ENCODE measurements at places on chromosomes 2 and 18. TPM values are rescaled to one million over a fixed set of nuclear protein-coding genes. Genes with fewer than 3 reads are reported as not detected.

DNA sequence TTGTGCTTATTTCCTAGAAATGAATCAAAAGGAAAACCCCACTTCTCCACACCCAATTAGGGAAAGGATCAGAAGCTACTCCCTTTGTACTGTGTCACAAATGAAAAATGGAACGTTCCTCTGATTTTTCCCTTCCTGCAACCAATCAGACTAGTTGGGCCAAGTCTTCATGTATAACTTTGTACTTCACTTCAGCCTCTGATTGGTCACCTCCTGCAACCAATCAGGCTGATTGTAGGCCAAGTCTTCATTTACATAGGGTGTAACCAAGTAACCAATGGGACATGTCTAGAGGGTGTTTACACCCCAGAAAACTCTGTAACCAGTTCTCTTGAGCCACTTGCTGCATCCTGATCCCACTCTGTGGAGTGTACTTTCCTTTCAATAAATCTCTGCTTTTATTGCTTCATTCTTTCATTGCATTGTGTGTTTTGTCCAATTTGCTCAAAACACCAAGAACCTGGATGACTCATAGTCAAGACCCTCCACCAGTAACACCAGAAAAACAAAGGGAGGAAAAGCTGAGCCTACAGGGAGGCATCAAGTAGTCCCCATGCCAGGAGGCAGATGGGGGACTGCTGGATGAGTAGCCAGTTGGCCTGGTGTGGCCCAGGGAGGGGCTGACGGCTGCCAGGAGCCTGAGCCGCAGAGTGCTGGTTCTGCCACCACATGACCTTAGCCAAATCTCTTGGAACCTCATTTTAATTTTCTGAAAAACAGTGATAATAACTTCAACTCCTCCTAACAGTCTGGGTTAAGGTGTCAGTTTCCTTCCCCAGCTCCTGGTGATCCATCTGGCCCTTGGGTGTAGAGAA lies 46.1 kb downstream of the SOWAHC start:
- H3K27me3 ChIP-seq: peaks cover 26% of the 10 kb centered on the region
- H3K36me3 ChIP-seq: no peaks in the 10 kb centered on the region
- no peak overlapping the region for H3K4me3 ChIP-seq
- no peaks in the 10 kb centered on the region for H3K4me1 ChIP-seq
- no peak for DNase-seq

- H3K36me3 ChIP-seq: no peaks in the 10 kb centered on the region
- H3K4me3 ChIP-seq: no peak overlapping the region
- no peaks in the 10 kb centered on the region for H3K4me1 ChIP-seq
- no peak for DNase-seq
- H3K27me3 ChIP-seq: no peaks in the 10 kb centered on the region
These were observed 818.6 kb upstream of the RAB6C start for GRCh38 chr2:129160879-129161278.

GRCh38 chr18:76859474-76860339 lies 37.4 kb downstream of the ZNF236 start:
- peak; percentile 66 for DNase-seq
- H3K27me3 ChIP-seq: no peaks in the 10 kb centered on the region
- peak overlapping the region; percentile 91 for H3K27ac ChIP-seq
- peaks cover 46% of the 10 kb centered on the region for H3K4me1 ChIP-seq
- peak overlapping the region; percentile 77 for H3K4me3 ChIP-seq

PDE11A gene
- total RNA-seq: not detected

DNA sequence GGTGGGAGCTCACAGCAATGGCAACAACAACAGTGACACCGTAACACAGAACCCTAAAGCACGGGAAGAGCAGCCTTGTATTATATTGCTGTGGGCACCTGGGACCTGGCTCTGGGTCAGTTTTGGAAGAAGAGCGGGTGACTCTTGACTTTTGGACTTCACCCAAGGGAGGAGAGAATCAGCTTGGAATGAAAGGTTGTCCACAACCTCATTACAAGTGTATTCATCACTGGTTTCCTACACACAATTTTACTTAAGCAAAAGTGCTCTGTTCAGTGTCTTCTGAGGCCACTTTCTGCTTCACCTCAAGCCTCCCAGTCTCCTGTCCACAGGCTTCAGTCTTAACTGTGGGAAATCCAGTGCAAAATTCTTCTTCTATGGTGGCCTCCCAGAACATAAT lies 263.8 kb downstream of the KCNE4 start:
- DNase-seq: no peak
- H3K27ac ChIP-seq: no peak overlapping the region
- H3K4me3 ChIP-seq: no peak overlapping the region
- H3K4me1 ChIP-seq: no peaks in the 10 kb centered on the region

ALKAL2 gene
- 0.36 TPM for total RNA-seq

OSR1 gene
- total RNA-seq: not detected

- no peaks in the 10 kb centered on the region for H3K27me3 ChIP-seq
- peaks cover 44% of the 10 kb centered on the region for H3K4me1 ChIP-seq
- no peak overlapping the region for H3K27ac ChIP-seq
- no peak for DNase-seq
- H3K36me3 ChIP-seq: no peaks in the 10 kb centered on the region
These were observed 42.7 kb downstream of the ZNF516 start for GRCh38 chr18:76452357-76452756.

PAX8 gene
- 4.3 TPM for total RNA-seq

SPC25 gene
- total RNA-seq: 25.2 TPM

IL1R2 gene
- 11.0 TPM for total RNA-seq

DNA sequence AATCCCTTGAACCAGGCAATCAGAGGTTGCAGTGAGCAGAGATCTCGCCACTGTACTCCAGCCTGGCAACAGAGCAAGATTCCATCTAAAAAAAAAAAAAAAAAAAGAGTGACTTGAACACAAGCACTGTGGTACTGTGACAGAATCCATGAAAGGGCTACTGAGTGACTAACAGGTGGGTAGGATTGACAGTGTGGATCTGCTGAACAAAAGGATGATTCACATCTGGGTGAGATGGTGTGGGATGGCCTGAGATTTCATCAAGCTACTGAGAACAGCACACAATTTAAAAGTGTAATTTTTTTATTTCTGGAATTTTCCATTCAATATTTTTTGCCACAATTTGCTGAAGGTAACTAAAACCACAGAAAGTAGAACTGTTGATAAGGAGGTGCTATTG lies 13.3 kb upstream of the SP3 start:
- peak; percentile 27 for DNase-seq
- peak overlapping the region; percentile 21 for H3K27ac ChIP-seq
- peaks cover 7% of the 10 kb centered on the region for H3K27me3 ChIP-seq
- H3K36me3 ChIP-seq: no peaks in the 10 kb centered on the region
- H3K4me3 ChIP-seq: no peak overlapping the region

DNA sequence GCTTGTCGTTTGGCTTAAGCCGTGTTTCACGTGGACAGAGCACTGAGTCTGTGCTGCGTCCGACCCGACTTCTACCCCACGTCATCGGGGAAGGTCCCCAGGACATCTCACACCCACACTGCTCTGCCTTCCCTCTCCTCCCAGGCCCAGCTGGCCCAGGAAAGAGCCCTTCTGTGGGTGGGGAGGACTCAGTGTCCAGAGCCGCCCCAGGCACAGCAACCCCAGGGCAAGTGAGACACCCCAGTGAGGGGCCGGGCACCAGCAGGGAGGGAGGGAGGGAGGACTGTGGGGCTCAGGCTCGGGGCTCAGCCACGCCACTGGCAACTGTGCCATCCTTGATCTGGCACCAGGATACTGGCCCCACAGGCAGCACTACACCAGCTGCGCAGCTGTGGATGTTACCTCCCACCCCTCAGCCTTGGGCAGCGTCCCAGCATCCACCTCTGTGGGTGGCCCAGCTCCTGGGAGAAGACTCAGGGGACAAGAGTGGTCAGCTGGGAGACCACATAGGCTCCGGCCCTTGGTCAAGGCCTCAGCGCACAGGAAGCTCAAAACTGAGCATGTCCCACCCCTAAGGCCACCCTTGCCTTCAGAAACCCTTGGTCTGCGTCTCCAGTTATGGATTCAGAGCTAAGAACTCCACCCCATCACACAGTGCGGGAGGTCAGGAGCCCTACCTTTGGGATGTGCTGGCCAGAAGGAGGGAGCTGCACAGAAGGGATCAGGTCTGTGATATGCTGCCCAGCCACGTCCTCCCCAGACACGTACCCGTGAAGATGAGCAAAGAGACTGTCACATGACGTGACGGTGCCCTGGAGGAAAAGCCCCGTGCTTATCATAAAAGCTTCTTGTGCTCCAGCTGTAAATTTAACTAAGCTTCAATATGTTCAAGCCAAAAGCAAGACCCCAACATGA lies 11.7 kb downstream of the PASK start:
- H3K27ac ChIP-seq: no peak overlapping the region
- H3K27me3 ChIP-seq: no peaks in the 10 kb centered on the region
- no peaks in the 10 kb centered on the region for H3K36me3 ChIP-seq
- H3K4me1 ChIP-seq: peaks cover 6% of the 10 kb centered on the region

RGPD4 gene
- not detected for total RNA-seq

GRCh38 chr18:12606592-12607315 lies 51.2 kb downstream of the SPIRE1 start:
- H3K27me3 ChIP-seq: peaks cover 5% of the 10 kb centered on the region
- no peaks in the 10 kb centered on the region for H3K36me3 ChIP-seq
- no peak for DNase-seq
- H3K4me3 ChIP-seq: no peak overlapping the region
- peak overlapping the region; percentile 52 for H3K27ac ChIP-seq

GRCh38 chr2:119283873-119284331 lies 60.3 kb downstream of the STEAP3 start:
- no peak overlapping the region for H3K4me3 ChIP-seq
- no peaks in the 10 kb centered on the region for H3K27me3 ChIP-seq
- no peaks in the 10 kb centered on the region for H3K36me3 ChIP-seq
- no peak overlapping the region for H3K27ac ChIP-seq
- DNase-seq: no peak

XPO1 gene
- 161 TPM for total RNA-seq

DNA sequence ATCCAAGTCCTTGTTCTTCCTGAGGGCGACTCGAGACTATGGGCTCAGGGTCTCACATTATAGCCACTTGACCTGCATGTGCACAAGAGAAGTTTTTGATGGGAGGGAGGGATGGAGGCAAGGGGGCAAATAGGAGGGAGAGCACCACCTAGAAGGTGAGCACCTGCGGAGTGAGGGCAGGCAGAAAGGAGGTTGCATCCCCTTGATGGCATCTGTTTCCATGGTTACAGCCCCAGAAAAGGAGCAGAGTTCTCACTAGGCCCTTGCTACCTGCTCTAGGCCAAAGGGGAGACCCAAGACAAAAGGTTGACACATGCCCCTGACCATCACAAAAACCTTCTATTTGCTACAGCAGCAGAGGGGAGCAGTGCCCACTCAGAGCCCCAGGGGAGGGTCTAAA lies 131.5 kb upstream of the SERTAD2 start:
- H3K36me3 ChIP-seq: no peaks in the 10 kb centered on the region
- H3K4me1 ChIP-seq: no peaks in the 10 kb centered on the region
- no peak for DNase-seq
- H3K27ac ChIP-seq: no peak overlapping the region

- H3K27ac ChIP-seq: no peak overlapping the region
- no peaks in the 10 kb centered on the region for H3K36me3 ChIP-seq
- H3K4me3 ChIP-seq: no peak overlapping the region
- DNase-seq: no peak
- H3K27me3 ChIP-seq: no peaks in the 10 kb centered on the region
These were observed 35.3 kb downstream of the KLHL29 start for GRCh38 chr2:23420091-23420839.

NEU4 gene
- total RNA-seq: 0.37 TPM

GULP1 gene
- not detected for total RNA-seq

RFX8 gene
- 1.4 TPM for total RNA-seq

DNA sequence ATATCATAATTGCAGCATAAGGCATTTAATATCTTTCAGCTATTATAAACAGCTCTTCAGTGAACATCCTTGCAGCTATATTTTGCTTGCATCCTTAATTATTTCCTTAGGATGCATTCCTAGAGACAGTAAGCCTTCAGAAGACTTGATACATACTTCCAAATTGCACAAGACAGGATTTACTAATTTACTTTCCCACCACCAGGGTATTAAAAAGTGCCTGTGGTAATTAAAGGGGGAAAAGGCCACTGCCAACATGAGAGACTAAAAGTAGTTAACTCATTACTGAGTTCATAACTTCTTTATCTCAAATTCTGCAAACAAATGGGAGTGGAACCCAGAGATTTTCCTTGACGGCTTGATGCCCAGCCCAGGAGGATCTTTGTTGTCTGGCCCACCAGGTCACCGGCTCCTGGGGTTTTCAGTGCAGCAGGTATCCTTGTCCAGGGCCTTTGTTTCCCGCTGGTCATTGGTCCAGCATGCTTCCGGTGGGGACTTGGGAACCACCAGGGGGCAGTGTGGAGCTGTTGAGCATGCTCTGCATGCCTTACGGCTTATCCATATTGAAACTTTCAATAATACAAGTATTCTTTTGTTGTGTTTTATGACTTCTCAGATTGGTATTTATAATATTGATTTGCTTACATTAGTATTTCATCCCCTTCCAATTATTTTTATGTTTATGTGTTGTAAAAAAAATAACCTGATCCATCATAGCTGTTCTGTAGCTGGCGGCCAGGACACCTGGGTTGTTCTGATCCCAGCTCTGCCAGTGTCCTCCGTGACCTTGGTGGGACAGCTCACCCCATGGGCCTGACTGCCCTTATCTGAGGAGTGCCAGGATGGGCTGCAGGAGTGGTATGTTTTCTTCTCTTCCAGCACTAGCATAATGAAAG lies 61.4 kb downstream of the TGOLN2 start:
- no peaks in the 10 kb centered on the region for H3K36me3 ChIP-seq
- H3K4me3 ChIP-seq: no peak overlapping the region
- peak; percentile 85 for DNase-seq
- H3K27me3 ChIP-seq: no peaks in the 10 kb centered on the region
- H3K27ac ChIP-seq: no peak overlapping the region
- H3K4me1 ChIP-seq: no peaks in the 10 kb centered on the region

- H3K27ac ChIP-seq: peak overlapping the region; percentile 51
- no peak for DNase-seq
- no peaks in the 10 kb centered on the region for H3K36me3 ChIP-seq
- no peak overlapping the region for H3K4me3 ChIP-seq
- H3K27me3 ChIP-seq: peaks cover 33% of the 10 kb centered on the region
These were observed 522.0 kb downstream of the PLCL1 start for GRCh38 chr2:198326431-198326830.

- H3K27ac ChIP-seq: peak overlapping the region; percentile 27
- peak overlapping the region; percentile 90 for H3K4me3 ChIP-seq
- peaks cover 50% of the 10 kb centered on the region for H3K4me1 ChIP-seq
- peak; percentile 41 for DNase-seq
These were observed 435 bp downstream of the ADCY3 start for GRCh38 chr2:24919506-24920097.

DNA sequence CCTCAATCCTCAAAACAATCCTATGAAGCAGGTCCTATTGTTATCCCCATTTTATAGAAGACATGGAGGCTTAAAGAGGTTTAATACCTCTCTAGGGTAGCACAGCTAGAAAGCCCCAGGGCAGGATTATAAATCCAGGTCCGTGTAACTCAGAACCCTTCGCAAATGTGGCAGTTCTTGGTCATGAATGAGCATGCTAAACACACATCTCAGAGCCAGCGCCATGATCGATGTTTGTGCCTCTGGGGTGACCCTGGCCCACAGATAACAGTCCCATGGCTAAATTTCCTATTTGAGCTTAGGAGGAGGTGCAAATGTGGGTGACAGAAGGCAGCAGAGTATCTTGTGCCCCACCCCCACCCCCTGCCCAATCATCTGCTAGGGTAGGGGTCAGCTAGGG lies 17.5 kb downstream of the DNMT3A start:
- H3K4me3 ChIP-seq: no peak overlapping the region
- H3K27me3 ChIP-seq: no peaks in the 10 kb centered on the region
- no peak overlapping the region for H3K27ac ChIP-seq
- peaks cover 18% of the 10 kb centered on the region for H3K36me3 ChIP-seq
- no peak for DNase-seq

Measured in activated T-cell treated with anti-CD3 and anti-CD28 coated beads, Interleukin-2, amount 50 U/mL, for 72 hours (primary cell).